ENCODE measurements at places on chromosomes 13 and 19.
A peak's percentile ranks its signal among the peaks of the same experiment; 100 is the strongest.

GRCh38 chr19:41430922-41431321 lies 3.7 kb upstream of the B3GNT8 start:
- no peak for DNase-seq

- DNase-seq, result no peak
These were observed 3.4 kb upstream of the RASAL3 start for GRCh38 chr19:15467734-15468214.

GRCh38 chr19:2983351-2984214 lies 6.2 kb downstream of the TLE6 start:
- DNase-seq, result peak; percentile 0

GRCh38 chr19:44939668-44940067 lies 2.4 kb upstream of the APOC4 start:
- DNase-seq, result no peak

DNA sequence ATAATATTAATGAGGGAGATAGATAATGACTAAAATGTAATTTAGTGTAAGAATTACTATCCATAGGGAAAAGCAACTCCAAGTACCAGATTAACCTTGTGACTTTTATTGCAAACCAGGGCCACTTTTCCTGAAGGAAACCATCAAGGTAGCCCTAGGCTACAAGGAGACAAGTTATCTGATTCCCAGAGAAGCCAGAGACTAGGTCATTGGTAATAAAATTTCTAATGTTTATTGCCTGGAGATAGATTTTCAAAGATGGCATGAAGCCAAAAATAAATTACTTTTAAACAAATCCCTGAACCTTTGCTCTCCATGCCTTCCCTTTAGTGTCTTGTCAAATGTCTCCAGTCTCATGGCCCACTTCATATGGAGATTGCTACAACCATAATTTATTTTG lies 610.1 kb upstream of the SLC10A2 start:
- DNase-seq, result no peak

DNA sequence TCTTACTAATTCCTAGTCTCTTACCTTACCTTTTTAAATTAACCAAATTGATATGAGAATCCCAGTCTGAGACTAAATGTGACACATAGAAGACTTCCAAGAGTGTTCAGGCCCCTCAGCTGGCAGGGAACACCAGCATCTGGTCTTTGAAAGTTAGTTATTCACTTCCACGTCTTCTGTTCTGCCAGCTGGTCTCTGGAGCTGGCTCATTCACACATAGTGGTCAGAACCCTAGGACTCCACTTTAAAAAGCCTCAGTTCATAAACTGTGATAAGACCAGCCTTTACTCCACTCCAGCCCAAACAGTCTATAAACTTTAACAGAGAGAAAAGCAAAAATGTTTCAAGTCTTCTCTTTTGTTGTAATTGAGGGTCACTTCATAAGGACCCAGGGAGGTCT lies 263.0 kb downstream of the DCT start:
- no peak for DNase-seq

GRCh38 chr19:28882818-28883217 lies 330.1 kb downstream of the UQCRFS1 start:
- DNase-seq, result no peak

DNA sequence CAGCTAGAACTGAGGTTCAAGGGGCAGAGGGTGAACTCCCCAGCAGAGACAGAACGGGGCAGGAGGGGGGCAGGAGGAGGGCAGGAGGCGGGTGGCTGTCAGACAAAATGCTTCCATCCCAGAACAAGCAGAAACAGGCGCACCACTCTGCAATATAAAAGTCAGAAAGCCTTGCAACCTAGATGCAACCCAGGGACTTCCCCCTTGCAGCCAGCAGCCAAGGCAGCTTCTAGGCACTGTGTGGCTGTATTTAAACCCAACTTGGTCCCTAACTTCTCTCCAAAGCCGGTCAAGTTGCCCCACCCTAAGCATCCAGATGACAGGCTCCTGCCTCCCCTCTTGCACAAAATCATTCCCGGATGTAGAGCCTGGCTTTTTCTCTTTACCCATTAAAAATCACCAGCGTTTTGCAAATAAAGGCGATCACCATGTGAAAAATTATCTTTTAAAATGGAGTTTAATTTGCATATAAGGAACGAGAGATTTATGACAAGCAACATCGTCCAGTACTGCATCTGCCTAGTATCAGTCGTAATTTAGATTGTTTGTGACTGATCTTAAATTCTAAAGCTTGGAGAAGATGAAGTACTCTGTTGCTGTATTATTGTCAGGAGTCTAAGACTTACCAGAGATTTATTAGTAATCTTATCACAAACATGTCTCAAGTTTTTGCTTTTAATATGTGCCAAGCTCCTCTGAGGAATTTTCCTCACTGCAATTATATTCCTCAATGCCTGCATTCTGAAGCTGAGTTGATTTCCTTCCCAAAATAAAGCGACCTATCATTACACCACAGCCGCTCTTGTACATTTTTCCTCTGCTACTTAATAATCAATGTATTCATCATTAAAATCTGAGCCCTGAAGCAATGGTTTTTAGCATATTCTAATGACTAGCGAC lies 307.1 kb upstream of the ZNF507 start:
- DNase-seq, result no peak

GRCh38 chr13:110301606-110302553 lies 5.1 kb downstream of the COL4A1 start:
- peak; percentile 49 for DNase-seq

- no peak for DNase-seq
These were observed 107.2 kb upstream of the MLNR start for GRCh38 chr13:49112782-49113525.

DNA sequence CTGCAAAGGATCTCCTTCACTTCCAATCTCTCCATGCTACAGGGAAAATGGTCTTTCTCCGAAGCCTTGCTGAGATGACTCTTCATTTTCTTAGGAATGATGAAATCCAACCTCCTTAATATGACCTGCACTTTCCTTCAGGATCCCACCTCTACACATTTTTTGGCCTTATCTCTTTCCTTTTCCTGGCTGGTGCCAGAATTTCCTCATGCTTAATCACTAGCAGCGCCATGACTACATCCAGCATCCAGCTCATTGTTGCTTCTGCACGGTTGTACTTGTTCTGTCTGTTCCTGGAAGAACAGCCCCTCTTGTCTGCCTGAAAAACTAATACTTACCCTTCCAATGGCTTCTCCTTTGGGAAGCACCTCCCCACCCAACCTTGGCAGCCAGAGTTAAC lies 68.4 kb downstream of the TEX26 start:
- DNase-seq, result no peak

DNA sequence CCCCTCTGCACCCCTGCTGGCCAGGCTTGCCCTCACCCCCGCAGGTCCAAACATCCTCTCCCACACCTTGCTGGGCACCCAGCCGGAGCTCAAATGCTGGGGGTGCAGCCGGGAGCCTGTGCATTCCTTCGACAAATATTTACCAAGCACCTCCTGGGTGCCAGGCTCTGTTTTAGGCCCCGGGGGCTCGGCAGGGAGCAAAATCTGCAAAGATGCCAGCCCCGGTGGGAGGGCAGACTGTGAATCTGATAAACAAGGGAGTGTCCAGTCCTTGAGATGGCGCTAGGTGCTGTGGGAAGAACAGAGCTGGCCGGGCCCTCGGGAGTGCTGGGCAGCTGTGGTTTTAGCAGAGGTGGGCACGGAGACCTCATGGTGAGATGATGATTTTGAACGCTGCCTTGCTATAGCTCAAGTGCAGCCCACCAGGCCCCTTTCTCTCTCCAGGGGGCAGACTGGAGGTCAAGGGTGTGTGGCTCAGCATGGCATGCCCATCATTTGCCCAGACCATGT lies 10.6 kb downstream of the NFIX start:
- no peak for DNase-seq

DNA sequence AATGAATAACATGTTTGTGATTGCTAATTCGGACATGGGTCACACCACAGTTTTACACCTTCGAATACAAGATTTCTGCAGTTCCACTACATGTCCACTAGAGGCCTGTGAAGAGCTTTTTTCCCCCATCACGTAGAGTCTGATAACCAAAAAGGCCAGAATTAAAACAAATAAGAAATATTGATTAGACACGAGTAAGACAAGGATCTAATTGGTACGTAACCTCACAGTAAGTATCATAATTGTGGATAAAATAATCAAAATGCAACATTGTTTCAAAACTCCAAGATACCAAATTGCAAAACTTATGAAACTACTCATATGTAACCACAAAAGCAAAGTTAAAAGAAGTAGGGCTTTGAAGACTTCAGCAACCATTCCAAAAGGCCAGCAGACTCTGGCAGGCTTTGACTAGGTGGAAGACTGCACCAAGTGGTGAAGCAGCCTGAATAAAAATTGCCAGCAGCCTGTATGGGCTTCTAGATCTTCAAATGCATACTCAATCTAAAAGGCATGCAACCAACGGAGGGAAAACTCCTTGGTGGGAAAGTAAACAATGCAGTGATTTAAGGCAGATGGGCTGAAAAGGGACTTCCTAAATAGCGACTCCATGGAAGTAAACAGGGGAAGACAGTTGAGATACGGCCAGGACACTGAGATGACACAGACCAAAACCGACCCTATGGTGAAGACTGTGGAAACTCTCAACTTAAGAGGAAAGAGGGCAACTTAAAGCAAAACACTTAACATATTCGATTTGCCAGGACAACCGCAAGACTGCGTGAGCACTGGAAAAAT lies 56.7 kb downstream of the STARD13 start:
- peak; percentile 53 for DNase-seq

DNA sequence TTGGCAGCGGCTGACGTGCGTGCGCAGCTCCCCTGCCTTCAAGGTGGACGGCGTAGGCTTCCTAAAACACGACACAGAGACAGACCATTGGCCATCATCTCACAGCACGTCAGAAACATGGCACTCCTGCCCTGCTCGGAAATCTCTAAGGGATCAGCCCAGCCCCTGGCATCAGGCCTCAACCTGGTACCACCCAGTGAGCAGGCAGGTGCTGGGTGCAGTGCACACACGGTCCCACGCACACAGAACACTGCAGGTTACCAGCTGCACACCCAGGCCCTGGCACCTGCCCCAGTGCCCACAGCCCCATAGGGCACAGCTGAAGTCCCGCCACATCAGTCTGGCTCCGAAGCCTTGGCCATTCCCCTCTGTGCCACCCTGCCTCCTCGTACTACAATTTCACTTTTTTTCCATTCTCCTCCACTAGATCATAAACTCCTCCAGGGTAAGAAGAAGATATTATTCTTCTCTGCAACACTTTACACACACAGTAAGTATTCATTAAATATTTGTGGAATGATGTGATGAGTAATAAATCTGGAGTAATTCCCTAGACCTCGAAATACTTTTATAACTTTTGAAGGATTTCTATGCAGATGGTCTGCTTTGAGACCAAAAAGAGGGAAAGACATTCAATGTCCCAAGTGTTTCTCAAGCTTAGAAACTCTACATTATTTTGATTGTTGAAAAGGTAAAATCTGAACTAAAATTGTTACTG lies 156.4 kb downstream of the COL4A1 start:
- no peak for DNase-seq

DNA sequence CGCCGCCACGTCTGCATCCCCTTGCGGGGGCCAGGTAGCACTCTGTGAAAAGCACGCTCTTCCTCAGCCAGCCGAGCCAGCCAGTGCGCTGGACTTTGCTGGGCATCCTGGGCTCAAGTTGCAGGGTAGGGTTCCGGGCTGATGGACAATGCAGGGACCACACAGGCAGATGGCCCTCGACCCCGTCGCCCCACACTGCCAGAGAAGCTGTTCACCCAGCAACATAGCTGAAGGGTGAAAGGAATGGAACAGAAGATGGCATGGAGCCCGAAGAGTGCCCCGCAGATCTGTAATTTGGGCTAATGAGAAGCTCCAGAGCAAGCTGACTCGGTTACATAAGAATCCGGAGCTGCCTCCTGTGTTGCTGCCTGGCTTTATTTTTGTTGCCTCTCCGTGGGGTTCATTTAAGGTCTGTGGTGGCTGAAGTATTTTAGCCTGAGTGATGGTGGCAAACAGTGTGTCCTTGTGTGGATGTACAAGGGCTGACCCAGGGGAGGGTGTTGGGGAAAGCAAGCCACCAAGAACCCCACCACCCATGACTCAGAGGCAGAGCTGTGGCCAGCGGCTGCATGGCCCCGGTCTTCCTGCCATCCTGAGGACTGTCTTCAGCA lies 105.8 kb downstream of the SOX1 start:
- no peak for DNase-seq

- DNase-seq, result no peak
These were observed 37.7 kb downstream of the GPR42 start for GRCh38 chr19:35408284-35409171.

- DNase-seq, result no peak
These were observed 36.1 kb upstream of the DOCK9 start for GRCh38 chr13:99013951-99014350.

GRCh38 chr13:29567411-29567810 lies 28.1 kb downstream of the SLC7A1 start:
- DNase-seq, result no peak

DNA sequence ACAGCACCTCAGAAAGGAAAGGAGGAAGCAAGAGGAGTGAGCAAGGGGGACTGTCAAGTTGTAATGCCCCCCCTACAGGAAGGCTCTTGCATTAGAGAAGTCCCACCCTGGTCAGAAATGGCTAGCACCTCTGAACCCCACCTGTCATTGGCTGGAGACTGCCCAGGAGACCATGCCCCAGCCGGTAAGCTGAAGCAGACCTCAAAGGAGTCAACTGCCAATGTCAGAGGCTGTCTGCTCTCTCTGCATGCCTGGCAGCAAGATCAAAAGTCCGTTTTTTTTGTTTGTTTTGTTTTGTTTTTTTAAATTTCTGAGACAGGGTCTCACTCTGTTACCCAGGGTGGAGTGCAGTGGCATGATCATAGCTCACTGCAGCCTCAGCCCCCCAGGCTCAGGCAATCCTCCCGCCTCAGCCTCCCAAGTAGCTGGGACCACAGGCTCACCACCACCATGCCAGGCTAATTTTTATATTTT lies 8.1 kb upstream of the BCL3 start:
- no peak for DNase-seq

GRCh38 chr19:46691104-46691503 lies 25.8 kb downstream of the PRKD2 start:
- no peak for DNase-seq

DNA sequence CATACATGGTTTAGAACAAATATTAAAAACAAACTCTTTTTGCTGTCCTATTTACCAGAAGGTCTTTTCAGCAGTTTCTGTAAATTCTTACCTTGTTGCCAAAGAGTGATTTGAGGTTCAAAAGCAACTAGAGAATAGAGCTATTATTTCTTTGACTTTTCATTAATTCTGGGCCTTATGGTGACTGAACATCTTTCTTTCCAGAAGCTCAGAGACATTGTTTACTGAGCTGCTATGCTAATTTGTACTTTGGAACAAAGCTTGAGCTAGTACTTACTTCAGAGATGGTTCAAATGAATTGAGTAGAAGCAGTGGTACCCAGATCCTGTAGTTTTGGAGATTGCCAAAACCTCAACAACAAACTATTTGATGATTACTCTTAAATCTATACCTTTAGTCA lies 331.2 kb downstream of the SPRY2 start:
- no peak for DNase-seq
